ENCODE measurements at places on chromosomes 2 and 18.

DNA sequence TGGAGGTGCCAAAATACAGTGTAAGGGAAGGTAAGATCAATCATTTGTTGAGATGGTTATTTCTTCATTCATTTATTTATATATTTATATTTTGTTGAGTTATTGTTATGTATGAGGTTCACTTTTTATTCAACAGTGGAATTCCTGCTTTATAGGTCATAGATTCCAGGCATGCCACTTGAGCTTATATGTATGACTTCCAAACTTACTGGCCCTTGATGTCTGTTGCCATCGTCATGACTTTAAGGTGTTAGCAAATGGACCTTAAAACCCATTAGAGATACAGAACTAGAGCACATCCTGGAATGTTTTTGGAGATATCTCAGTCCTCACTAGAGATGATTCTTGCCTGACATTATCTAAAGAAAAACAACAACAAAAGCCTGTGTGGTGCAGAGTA, 25.9 kb downstream of the CCDC85A start:
- DNase-seq, result no peak

DNA sequence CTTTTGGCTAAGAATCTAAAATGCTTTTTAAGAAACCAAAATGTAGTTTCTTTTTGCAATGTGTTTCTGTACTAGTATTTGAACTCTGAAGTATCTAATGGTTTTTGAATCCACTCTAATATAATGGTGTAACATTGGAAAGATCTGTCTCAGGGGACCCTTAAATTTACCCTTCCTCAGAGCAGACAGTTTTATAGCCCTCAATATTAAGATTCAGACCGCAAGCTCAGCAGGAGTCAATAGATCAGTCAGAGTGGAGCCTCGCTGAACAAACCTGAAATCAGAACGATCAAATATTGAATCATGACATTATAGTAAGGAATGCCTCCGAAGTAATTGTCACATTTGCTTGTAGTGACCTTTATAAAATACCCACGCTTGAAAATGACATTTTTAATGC, 18.3 kb downstream of the SGPP2 start:
- DNase-seq, result no peak

GRCh38 chr18:50114448-50114847, 80.5 kb downstream of the MYO5B start:
- DNase-seq, result no peak

GRCh38 chr2:239231231-239232194, 169.3 kb downstream of the HDAC4 start:
- DNase-seq, result no peak

DNA sequence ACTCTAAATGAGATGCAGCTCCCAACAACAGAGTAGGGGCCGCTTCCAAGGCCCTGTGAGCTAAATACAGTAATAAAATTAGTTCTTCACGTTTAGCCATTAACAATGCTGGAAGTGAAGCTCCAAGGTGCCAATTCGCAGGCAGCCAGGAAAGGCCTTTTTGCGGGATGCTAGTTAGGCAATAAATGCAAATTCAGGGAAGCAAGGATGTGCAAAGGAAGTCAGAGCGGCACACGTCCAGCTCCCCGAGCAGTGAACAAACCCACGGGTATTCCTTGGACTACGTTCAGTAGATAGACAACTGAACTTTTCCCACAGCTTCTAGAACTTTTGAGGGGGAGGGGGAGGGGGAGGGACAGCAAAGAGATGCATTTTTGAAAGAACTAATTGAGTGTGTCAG, 6.9 kb downstream of the ZNF516 start:
- DNase-seq, result peak; percentile 48

DNA sequence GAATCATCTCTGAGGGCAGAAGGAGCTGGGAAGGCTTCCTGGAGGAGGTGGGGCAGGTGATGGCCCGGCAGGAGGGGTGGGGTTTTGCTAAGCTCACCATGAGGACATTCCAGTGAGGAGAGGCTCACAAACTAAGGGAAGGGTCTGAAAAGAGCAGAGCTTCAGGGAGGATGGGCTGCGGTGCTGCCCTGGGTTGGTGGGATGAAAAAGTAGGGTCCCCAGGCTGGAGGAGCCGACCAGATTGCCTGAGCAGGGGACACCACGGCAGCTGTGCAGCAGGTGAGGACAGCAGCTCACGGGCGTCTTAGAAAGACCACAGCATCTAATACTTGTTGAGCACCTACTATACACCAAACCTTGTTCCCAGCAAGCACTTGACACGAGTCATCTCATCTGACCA, 82.2 kb downstream of the DYSF start:
- DNase-seq, result no peak

DNA sequence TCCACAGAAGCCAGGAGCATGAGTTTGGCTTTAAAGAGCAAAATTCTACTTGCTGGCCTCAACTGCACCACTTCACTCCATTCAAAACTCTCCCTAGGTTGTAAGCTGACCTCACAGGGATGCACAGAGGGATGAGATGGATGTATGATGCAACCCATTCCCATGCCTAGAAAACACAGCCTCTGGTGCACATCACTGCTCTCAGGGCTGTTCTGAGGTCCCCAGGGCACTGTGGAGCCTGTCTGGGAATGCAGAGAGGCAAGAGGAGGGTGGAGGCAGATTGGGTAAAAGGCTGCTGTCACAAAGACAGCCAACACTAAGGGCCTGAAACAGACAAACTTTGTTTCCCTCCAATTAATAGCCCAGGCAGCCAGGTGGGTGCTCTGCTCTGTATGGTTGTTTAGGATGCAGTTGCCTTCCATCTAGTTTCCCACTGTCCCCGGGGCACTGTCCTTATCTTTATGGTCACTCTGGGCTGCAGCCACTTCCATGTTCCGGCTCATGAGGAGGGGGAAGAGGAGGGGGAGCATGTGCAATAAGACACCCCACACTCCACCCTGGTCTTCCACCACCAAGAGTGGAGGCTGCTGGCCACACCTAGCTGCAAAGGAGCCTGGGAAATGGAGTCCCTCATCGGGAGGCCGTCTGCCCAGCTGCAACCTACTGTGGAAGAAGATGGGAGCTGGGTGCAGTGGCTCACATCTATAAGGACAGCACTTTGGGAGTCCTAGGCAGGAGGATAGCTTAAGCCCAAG, 7.0 kb downstream of the GPR45 start:
- no peak for DNase-seq

- no peak for DNase-seq
Measured at GRCh38 chr2:112006076-112006410, 49.0 kb upstream of the TMEM87B start.

DNA sequence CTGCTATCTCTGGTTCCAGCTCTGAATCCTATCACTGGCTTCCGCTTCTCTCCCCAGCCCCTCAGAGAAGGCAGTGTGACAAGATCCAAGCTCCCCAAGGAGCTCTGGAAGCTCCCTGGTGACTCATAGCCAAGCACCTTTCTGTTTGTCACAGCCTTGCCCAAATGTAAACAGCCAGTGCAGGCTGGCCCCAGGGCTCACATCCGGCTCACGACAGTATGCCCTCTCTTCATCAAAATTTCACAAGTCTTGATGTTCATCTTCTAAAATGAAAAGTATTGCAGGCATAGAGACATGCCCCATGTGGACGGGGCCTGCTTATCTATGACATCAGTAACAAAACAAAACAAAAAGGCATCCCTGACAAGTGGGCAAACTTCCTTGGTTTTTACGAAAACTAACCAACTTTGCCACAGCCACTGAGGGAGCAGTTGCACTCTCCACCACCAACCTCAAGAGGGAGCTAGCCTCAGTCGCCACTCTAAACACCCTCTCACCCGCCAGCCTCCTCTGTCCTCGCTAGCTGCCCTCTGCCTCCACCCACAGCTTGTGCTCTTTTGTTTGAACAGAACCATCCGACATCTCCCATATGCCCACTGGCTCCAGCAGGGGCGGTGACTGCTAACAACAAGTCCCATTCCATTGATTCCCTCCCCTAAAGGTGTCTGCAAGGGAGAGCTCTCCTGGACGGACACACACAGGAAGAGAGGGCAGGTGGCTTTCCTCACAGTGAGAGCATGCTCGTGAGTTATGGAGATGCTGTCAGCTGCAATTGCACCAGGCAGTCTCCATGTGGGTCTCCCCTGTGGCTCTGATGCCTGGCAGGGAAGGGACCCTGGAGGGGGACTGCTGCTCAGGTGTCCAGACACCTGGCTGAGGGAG, 71.0 kb upstream of the DAPL1 start:
- no peak for DNase-seq

DNA sequence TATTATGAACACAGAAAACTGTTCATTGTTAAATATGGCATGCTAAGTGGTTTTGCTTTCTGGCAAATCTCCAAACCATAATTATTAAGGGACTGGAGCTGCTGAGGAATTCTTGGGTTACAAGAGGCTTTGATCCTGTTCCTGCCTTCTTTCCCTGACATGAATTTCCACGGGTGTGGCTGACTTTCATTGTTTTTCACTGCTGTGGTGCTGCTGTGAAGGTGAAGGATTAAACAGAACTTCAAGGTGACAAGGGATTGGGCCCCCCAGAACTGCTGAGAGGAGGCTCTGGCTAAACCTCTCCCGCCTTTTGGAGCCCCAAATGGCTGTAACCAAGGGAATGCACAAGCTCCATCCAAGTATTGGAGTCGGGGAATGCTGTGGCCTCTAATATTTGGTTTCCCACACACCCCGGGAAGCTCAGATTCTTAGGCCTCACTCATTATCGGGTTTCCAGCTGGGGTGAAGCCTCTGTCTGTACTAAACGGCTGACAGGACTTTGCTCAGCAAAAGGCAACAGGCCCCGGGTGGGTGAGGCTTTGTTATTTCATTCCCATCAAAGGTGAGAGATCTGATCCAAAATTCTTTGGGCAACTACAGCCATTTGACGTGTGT, 29.0 kb upstream of the ZFP36L2 start:
- no peak for DNase-seq

DNA sequence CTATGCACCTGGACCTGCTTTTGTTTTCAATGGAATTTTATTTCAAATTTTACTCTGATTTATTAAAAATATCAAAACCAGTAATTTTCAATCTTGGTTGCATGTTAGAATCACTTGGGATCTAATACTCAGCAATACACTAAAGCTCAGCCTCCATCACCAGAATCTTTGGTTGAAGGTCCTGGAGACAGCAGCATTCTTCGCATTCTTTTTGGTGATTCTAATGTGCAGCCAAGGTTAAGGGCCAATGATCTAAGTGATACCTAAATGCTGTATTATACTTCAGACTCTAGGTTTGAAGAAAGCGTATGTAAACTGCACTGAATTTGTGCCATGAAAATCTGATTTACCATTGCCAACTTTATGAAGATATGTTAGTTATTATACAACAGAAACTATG, 493.1 kb downstream of the XIRP2 start:
- no peak for DNase-seq

DNA sequence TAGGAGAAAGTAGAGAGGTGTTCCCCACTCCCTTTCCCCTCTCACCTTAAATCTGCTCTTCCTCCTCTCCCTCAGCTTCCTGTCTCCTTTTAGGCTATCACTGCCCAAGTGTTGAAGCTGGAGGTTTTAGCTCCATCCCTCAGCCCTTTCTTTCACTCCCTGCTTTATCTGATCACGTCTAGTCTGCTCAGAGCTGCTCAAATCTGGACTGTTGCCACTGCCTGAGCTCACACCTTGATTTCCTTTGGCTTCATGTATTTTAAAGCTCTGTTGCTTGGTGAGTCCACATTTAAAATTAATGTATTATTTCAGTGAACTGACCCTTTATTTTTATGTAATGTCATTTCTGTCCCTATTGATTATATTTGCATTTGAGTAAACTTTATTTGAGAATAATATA, 236.6 kb downstream of the PTGR3 start:
- DNase-seq, result no peak

GRCh38 chr2:21822505-21822904, 698.7 kb downstream of the TDRD15 start:
- no peak for DNase-seq

DNA sequence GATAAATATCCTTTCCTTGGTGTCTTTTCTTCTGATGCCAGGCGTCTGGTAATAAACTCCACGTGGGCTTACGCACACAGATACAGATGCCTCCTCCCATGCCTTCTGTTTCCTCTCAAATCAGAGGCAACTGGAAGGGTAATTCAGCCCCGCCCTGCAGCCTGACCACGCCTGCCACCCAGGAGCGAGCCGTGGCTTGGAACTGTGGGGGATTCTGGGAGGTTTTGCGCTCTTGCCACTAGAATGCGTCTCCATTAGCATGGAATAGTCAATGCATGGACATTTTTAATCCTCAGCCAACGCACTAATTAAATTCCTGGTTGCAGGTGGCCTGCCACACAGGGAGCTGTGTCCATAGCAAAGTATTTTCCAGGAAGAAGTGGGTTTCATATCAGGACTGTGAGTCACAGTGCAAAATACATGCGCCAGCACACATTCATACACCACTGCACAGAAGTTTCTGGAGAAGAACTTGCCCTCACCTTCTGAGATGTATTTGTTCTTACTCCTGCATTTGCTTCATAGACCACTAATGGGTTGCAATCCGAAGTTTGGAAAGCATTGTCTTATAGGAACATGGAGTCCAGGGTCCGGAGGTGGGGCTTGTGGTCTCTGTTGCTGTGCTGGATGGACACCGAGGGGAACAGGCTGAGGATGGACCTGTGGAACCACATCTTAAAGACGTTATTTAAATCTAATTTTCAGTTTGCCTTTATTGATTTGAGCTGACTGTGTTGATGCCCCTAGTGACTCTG, 151.4 kb downstream of the LDLRAD4 start:
- peak; percentile 84 for DNase-seq

Measured in kidney glomerular epithelial cell (primary cell).